A172 (cell line): ENCODE measurements at places on chromosomes 2 and 18. TPM values are rescaled to one million over a fixed set of nuclear protein-coding genes. Genes with fewer than 3 reads are reported as not detected.

Gene PLB1
- 0.65 and 1.0 TPM in 2 replicates for total RNA-seq

Gene TDRD15
- not detected in 2 replicates for total RNA-seq

Gene GKN2
- total RNA-seq: 0.24 and 1.9 TPM in 2 replicates

Gene AKAIN1
- total RNA-seq: not detected in 2 replicates

Gene CFC1
- not detected in 2 replicates for total RNA-seq

GRCh38 chr2:176494949-176495353 is 225.7 kb downstream of the MTX2 start:
- DNase-seq: no peak

- DNase-seq: no peak
Measured at GRCh38 chr2:214730248-214730647, 79.2 kb downstream of the BARD1 start.

- DNase-seq: no peak
Measured at GRCh38 chr18:24094561-24094960, 44.3 kb upstream of the CABYR start.

GRCh38 chr18:62384068-62384467 is 59.0 kb downstream of the TNFRSF11A start:
- no peak for DNase-seq

DNA sequence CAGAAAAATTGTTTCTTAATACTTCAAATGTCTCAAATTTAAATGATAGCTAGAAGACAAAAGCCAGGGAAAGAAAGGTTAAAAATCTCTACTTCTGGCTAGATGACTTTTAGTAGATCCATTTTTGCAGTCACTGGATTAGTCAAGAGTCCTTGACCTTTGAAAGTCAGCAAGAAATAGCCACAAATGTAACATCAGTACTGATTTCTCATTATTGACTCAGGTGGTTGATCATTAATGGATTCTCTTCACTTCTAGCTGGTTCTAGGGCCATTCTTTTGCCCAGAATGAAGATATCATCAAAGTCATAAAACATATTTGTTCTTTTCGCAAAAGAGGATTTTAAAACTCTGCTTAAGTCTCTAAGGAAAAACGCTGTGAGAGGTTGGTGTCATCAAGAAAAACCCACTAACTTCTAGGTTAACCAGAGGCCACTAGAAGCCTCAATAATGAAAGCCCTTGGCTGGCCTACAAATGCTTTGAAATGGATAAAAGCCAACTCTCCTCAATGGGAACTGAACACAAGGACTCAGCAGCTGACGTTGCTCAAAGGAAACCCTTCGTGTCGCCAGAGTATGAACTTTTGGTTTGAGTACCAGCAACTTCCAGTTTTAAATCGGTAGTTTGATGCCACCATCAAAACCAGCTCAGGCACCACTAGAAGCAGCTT is 66.3 kb downstream of the IRS1 start:
- DNase-seq: no peak

GRCh38 chr2:187654535-187654934 is 100.3 kb upstream of the TFPI start:
- DNase-seq: no peak

- peak; percentile 36 for DNase-seq
Measured at GRCh38 chr2:24515335-24515734, 24.3 kb downstream of the NCOA1 start.

- DNase-seq: no peak
Measured at GRCh38 chr2:224927646-224928173, 114.6 kb downstream of the DOCK10 start.

GRCh38 chr2:12076810-12077209 is 330.4 kb downstream of the LPIN1 start:
- no peak for DNase-seq

GRCh38 chr2:42236911-42237310 is 67.8 kb downstream of the EML4 start:
- no peak for DNase-seq

GRCh38 chr2:168913495-168913894 is 12.4 kb downstream of the G6PC2 start:
- no peak for DNase-seq

DNA sequence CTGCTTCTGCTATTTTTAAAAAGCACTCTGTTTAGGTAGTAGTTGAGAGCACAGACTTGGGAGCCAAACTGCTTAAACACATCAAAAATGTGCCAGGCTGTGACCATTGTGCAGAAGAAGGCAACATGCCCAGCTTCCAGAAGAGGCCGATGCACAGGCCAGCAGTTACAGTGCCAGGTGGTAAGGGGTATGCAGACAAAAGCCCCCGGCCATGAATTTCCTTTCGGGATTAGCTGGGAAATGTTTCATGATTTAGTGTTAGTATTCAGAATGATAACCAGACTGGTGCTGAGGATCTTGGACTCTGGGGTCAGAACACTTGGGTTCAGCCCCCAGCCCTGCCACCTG is 40.0 kb upstream of the ATG16L1 start:
- no peak for DNase-seq

DNA sequence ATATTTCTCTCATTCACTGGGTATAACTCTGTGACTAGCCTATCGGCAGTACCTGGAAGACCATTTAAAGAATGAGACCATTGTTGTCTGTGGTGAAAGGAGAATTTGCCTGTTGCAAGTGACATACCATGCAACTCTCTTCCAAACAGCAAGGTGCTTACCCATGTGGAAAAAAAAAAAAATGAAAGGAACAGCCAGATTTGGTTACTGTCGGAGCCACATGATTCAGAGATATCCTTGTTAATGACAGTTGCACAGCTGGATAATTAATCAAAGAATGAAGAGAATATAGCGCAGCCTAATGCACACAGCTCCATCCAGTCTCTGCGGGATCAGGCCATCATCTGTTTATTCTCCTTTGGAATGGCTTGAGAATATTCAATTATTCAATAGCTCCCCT is 141.8 kb downstream of the HRH4 start:
- DNase-seq: no peak

DNA sequence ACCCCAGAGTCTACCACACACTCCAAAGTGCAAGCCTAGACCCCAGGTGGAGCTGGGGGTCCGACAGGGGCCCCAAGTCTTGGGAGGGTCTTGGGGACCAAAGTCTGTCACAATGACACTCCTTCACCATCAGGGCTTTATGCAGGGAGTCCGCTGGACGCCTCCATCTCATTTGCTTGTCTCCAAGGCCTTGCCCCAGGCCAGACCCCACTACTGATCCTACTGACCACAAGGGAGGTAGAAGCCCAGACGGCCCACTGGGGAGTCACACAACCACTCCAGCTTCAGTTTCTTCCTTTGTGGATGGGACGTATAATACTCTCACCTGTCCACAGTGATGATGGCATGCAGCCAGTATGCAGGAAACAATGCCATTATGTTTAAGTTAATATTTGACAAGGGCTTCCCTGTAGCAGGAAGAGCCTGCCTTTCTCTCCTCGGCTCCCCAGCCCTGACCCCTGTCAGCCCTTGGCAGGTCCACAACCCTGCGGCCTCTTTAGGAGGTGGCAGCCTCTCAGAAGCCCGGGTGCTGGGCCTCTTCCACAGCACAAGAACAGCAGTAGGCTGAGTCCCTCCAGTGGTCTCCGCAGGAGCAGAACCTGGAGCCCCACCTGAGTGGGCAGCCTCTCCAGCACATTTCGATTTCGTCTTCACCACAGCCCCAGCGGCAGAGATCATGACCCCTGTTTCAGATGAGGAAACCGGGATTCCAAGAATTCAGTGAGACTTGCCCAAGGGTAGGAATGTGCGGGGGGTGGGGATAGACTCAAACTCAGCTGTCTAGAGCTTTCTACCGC is 6.5 kb downstream of the BIN1 start:
- DNase-seq: peak; percentile 37

- DNase-seq: peak; percentile 39
Measured at GRCh38 chr2:14016289-14016955, 616.1 kb upstream of the LRATD1 start.

DNA sequence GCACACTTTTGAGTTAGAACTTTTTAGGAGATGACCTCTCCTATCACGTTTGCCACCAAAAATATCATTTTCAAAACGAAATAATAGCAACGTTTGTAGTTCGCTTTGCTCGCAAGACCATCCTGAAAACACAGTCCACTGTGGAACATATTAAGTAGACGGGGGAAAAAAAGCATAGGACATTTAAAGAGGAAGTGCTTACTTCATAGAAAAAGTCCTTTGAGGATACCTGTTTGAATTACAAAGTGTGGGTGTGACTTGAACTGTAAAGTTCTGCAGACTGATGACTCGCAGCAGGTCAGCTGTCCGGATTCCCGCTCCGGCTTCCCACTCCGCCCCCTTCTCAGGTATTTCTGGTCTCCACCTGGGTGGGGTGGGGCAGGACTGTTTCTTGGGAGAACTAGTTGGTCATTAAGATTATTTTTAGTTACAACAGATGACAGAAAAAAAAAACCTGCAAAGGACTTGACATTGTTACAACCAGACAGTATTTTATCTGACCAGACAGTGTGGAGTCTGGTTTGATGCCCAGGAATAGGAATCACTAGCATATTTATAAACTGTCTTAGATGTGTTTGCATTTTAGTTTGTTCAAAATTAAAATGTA is 13.3 kb downstream of the CNOT11 start:
- no peak for DNase-seq

DNA sequence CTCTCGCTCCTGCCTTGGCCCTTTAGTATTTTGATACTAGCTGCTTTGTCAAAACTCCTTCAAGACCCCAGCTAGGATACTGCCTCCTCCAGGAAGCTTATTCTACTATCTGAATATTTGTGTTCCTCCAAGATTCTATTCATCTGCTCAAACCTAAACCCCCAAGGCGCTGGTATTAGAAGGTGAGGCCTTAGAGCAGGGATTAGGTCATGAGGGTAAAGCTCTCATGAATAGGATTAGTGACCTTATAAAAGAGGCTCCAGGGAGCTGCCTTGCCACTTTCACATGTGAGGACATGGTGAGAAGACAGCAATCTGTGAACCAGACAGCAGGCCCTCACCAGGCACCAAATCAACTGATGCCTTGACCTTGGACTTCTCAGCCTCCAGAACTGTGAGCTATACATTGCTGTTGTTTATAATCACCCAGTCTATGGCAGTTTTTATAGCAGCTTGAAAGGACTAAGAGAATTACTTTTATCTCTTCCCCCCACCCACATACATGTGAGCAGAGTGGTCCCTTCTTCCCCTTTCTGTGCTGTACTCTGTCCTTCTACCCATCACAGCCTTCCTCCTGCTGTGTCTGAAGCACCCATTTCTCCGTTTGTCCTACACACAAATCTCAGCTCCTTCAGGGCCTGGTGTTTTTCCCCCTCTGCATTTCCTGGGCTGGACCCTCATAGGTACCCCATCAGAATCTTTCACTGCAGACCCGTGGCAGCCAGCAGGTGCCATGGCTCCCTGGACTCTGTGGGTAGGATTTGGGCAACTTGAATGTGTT is 54.5 kb downstream of the HS1BP3 start:
- DNase-seq: no peak

DNA sequence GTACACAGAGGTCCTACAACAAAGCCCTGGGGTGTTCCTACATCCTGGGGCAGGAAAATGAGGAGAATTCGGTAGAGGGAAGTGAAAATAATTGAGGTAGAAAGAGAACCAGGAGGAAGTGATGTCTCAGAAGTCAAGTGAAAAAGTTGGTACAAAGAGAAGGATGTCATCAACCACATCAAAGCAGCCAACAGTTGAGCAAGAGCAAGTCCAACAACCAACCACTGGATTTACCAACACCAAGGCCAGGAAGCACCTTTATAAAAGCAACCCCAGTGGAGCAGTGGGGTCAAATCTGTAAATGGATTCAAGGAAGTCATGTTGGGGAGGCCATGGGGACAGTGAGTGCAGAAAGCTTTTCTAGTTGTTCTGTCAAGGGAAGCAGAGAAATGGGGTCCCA is 360.4 kb downstream of the ZNF516 start:
- no peak for DNase-seq

DNA sequence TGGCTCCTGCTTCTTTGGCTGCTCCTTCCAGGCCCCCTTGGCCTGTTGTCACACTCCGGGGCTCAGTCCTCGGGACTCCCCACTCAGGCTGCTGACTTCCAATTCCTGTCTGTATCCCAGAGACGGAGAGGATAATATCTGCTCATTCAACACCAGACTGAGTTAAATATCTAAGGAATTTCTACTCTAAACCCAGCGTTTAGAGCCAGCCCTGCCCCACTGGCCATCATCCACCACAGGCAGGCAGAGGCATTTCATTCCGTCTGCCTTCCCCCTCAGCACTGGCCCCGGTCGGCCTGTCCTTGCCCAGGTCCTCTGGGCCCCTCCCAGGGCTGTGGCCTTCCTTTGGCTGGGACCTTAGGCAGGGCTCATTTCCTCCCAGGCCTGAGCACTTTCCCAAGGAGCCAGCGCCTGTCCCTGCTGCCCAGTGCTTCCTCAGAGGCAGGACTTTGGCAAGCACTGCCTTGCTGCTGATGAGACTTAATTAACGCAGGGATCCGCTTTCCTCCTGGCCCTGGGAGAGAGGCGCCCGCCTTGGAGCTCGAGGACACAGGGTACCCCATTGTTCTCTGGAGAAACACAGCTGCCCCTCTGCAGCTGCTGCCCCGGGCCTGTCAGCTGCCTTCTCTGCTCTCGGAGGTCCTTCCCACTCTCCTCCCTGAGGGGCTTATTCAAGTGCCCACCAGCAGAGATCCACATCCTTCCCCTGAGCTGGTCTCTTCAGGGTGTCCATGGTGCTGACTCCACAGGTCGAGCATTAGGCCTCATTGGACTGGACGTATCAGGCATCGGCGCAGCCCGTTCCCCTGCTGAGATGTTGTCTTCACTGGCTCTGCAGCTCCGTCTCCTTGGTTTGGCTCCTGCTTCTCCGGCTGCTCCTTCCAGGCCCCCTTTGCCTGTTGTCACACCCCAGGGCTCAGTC is 42.8 kb downstream of the ATOH8 start:
- peak; percentile 33 for DNase-seq

- peak; percentile 13 for DNase-seq
Measured at GRCh38 chr2:48414980-48415835, 114.7 kb upstream of the STON1 start.

DNA sequence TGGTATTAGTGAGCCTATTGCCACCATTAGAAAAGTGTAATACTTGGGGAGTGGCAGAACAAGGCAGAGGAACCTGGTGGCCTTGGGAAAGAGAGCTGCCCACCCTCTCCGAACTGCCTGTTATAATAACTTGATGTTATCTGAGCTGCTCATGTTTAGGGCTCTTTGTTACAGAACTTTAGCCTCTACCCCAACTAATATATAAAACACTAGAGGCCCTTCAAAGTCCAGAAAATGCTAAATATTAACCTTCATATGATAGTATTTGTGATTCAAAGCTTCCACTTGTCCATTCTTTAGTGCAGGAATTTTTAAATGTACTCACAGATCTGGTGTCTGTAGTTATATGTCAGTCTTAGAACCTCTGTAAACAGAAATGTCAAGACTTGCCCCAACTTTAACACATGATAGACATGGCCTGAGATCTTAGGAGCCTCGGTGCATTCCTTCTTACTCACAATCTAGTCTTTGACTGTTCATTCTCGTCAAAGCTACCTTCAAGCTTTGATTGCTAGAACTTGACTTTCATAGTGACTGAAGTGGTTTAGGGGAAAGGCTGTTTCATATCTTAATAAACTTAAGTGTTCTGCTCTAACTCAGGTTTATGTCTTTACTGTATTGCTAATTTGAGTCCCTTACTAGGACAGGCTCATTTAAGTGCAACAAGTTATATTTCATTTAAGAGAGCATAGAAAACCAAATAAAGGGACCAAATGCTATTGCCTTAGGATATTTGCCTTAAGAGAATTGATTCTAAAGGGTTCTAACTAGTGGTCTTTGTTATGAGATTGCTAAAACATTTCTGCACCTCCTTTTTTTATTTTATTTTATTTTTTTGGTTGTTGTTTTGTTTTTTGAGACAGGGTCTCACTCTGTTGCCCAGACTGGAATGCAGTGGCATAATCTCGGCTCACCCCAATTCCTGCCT is 41.6 kb downstream of the DDX1 start:
- DNase-seq: no peak

GRCh38 chr2:43055086-43055912 is 171.1 kb downstream of the ZFP36L2 start:
- no peak for DNase-seq

- DNase-seq: no peak
Measured at GRCh38 chr2:105443617-105444598, 45.1 kb upstream of the FHL2 start.
